ENCODE measurements at places on chromosomes 1 and 21.

DNA sequence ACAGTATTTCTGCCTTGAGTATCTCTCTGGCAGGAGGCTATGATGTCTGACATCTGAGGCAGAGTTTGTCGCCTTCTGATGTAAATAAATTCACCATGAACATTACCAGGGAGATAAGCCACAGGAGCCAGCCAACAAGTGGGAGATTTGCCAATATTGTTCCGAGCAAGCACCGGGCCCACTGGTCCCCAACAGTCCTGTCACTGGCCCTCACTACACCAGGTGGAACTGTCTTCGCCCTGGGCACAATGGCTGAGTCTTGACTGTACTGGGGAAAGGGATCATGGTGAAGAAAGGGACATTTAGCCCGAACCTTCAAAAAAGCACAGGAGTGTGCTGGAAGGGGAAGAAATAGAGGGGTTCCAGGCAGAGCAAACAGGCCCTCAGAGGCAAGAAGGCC lies 57.4 kb downstream of the HMGB4 start:
- H3K36me3 ChIP-seq, result no peaks in the 10 kb centered on the region
- no peaks in the 10 kb centered on the region for H3K4me1 ChIP-seq
- H3K27ac ChIP-seq, result no peak overlapping the region
- DNase-seq, result no peak
- no peak overlapping the region for H3K4me3 ChIP-seq

DNA sequence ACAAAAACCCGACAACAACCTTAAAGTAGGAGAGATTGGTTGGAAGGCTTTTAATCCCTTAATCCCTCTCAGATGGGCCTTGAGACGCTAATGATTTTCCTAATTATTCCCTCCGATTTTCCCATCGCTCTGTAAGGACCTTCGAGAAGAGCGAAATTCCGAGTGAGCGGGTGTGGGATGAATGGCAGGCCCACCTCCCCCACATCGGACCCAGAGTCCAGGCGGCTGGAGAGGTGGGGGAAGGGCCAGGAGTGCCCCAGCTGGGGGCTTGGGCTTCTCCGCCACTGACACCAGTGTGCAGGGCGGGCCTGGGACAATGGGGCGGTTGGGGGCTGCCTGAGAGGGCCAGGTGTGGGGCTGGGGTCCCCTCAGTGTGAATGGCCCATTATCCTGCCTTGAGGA lies 23.4 kb downstream of the RHBG start:
- peaks cover 2% of the 10 kb centered on the region for H3K36me3 ChIP-seq
- no peak for DNase-seq
- H3K4me3 ChIP-seq, result no peak overlapping the region
- peaks cover 2% of the 10 kb centered on the region for H3K4me1 ChIP-seq
- peaks cover 58% of the 10 kb centered on the region for H3K27me3 ChIP-seq
- no peak overlapping the region for H3K27ac ChIP-seq

GRCh38 chr1:28136922-28137613 lies 39.4 kb downstream of the PTAFR start:
- no peak for DNase-seq
- H3K27ac ChIP-seq, result peak overlapping the region; percentile 74
- H3K36me3 ChIP-seq, result no peaks in the 10 kb centered on the region

- H3K36me3 ChIP-seq, result no peaks in the 10 kb centered on the region
- H3K4me3 ChIP-seq, result no peak overlapping the region
- H3K4me1 ChIP-seq, result peaks cover 2% of the 10 kb centered on the region
- no peak for DNase-seq
- no peak overlapping the region for H3K27ac ChIP-seq
- H3K27me3 ChIP-seq, result peaks cover 64% of the 10 kb centered on the region
Measured at GRCh38 chr1:85315789-85316188, 39.4 kb upstream of the BCL10 start.

DNA sequence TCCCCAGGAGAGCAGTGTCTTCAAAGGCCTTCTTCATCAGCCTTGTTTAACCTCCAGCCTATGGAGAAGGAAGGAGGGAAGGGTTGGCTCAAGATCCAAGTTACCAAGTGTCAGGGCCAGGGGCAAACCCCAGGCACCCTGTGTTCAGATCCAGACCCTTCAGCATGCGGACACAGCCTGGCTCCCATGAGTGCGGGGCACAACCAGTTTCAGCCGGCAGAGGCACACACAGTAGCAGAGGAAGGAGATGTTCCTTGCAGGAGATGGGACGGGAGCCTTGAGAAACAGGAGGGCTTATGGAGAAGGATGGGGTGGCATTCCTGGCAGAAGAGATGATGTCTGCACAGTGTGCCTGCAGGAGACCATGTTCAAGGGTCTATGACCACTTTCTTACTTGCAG lies 161.7 kb upstream of the EDN2 start:
- H3K4me1 ChIP-seq, result peaks cover 27% of the 10 kb centered on the region
- no peak overlapping the region for H3K27ac ChIP-seq
- H3K27me3 ChIP-seq, result no peaks in the 10 kb centered on the region
- H3K36me3 ChIP-seq, result peaks cover 2% of the 10 kb centered on the region
- peak overlapping the region; percentile 25 for H3K4me3 ChIP-seq

DNA sequence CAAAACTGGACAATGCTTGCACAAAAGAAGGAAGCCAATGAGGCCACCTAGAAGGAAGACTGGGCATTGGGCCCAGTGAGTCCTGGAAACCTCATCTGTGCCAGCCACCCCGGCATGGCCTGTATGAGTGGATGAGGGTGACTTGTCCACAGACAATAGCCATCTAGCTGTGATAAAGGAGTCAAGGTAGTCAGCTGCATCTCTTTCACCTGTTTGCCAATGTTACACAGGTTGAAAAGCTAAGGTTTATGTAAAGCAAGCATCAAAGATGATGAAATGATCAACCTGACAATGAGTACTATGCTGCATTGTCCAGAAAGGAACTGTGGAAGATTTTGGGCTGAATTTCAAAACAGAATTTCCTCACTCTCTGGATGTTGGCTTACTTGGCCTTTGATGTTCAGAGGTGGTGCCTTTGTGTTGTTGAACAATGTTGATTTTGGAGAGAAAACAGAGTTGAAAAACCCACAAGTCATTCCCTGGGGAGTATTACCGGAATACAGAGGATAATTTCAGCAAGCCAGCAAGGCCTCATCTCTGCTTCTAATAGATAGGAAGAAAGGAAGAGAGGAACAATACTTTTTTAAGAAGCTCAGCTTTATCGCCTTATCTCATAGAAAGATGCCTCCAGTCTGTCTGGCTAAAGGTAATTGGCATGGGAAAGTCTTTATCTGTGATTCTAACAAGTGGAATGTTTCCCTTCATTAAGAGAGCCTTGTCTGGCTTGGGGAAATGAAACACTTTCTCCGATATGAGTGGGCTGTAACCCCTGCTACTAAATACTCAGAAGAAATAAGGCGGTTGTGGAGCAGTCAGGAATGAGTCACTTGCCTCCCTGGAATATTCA lies 11.4 kb upstream of the SELE start:
- no peak overlapping the region for H3K27ac ChIP-seq
- H3K4me1 ChIP-seq, result no peaks in the 10 kb centered on the region
- H3K4me3 ChIP-seq, result no peak overlapping the region
- no peaks in the 10 kb centered on the region for H3K36me3 ChIP-seq

DNA sequence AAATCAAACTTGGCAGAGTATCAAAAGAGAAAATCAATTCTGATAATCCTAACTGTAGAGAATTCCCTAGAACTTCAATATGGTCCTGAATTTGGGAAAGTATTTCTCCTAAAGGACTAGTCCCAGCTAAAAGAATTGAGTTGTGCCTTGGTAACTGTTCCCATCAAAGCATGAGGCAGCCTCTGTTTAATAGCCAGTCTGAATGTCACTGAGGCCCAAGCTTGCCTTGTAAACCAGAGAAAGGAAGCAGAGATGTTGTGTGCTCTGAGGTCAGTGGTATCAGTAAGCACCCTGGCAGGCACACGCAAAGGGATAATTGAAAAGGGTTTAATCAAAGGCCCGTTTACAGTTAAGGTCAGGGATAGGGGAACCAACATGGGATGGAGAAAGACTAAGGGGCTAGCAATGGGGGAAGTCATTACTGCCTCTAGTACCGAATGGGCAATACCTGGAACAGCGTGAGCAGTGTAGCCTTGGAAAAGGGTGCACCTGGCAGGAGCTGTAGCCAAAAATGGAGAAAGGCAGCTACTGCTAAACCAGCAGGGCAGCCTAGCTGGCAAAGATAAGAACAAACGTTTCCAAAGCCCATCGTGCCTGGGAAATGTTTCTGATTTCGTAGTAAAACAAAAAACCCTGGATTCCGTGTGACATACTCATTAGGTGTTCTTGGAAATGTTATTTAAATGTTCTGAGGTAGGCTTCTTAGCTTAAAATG lies 635.5 kb downstream of the PLPP3 start:
- H3K4me1 ChIP-seq, result no peaks in the 10 kb centered on the region
- no peak for DNase-seq
- no peaks in the 10 kb centered on the region for H3K36me3 ChIP-seq
- no peak overlapping the region for H3K27ac ChIP-seq
- no peak overlapping the region for H3K4me3 ChIP-seq

GRCh38 chr1:26027716-26028489 lies 6.3 kb downstream of the EXTL1 start:
- no peak overlapping the region for H3K27ac ChIP-seq
- no peak for DNase-seq
- H3K36me3 ChIP-seq, result no peaks in the 10 kb centered on the region
- H3K4me3 ChIP-seq, result no peak overlapping the region

GRCh38 chr1:9699361-9699760 lies 47.8 kb downstream of the PIK3CD start:
- H3K4me1 ChIP-seq, result peaks cover 46% of the 10 kb centered on the region
- no peaks in the 10 kb centered on the region for H3K27me3 ChIP-seq
- peak overlapping the region; percentile 75 for H3K27ac ChIP-seq
- no peak for DNase-seq
- peaks cover 9% of the 10 kb centered on the region for H3K36me3 ChIP-seq

DNA sequence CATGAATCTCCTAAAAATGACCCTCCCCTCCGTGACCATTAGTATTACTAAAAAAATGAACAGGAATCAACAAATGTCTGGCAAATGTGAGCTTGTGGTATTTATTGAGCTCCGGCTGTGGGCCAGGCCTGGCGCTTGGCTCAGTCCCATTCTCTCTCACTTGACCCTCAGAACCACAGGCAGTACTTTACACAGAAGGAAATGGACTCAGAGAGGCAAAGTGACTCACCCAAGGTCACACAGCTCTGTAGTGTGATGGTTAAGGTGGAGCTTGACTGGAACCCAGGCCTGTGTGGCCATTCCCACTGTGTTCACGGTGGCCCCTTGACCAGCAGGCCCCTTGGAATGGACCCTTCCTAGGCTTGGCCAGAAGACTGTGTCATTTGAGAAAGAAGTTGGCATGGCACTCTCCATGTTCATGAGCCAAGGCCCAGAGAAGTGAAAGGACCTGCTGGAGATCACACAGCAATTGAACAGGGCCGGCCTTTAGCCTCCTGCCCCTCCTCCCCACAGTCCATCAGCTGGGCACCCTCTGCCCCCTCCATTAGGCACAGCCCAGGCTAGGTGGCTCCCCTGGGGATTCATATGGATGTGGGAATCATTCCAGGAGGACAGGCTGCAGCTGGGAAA lies 32.1 kb downstream of the FAM151A start:
- H3K4me1 ChIP-seq, result peaks cover 5% of the 10 kb centered on the region
- H3K4me3 ChIP-seq, result no peak overlapping the region
- H3K36me3 ChIP-seq, result peaks cover 3% of the 10 kb centered on the region
- no peak overlapping the region for H3K27ac ChIP-seq
- H3K27me3 ChIP-seq, result no peaks in the 10 kb centered on the region

GRCh38 chr1:67559222-67559700 lies 125.7 kb upstream of the GADD45A start:
- no peak for DNase-seq
- H3K27ac ChIP-seq, result no peak overlapping the region
- peaks cover 4% of the 10 kb centered on the region for H3K36me3 ChIP-seq
- peaks cover 10% of the 10 kb centered on the region for H3K4me1 ChIP-seq

DNA sequence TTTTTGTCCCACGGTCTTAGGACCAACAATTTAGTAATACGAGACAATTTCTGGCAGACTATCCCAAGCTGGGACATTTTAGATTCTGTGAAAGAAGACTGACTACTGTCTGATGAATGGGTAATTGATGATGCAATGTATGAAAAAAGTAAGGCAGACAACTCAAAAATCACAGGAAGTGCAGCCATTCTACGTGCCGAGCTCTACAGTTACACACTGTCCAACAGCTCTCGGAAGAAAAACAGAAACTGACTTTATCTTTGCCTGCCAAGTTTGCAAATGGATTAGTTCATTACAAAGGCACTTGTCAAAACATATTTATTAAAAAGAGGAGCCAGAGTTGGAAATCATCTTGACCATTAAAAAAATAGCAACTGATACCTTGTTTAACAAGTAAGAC lies 31.3 kb downstream of the ZBTB8B start:
- H3K4me3 ChIP-seq, result no peak overlapping the region
- H3K36me3 ChIP-seq, result no peaks in the 10 kb centered on the region
- no peak for DNase-seq
- peaks cover 17% of the 10 kb centered on the region for H3K27me3 ChIP-seq
- peaks cover 2% of the 10 kb centered on the region for H3K4me1 ChIP-seq
- H3K27ac ChIP-seq, result no peak overlapping the region

GRCh38 chr1:16998589-16998988 lies 13.1 kb downstream of the ATP13A2 start:
- H3K4me1 ChIP-seq, result no peaks in the 10 kb centered on the region
- no peaks in the 10 kb centered on the region for H3K27me3 ChIP-seq
- peaks cover 10% of the 10 kb centered on the region for H3K36me3 ChIP-seq
- H3K4me3 ChIP-seq, result peak overlapping the region; percentile 31

DNA sequence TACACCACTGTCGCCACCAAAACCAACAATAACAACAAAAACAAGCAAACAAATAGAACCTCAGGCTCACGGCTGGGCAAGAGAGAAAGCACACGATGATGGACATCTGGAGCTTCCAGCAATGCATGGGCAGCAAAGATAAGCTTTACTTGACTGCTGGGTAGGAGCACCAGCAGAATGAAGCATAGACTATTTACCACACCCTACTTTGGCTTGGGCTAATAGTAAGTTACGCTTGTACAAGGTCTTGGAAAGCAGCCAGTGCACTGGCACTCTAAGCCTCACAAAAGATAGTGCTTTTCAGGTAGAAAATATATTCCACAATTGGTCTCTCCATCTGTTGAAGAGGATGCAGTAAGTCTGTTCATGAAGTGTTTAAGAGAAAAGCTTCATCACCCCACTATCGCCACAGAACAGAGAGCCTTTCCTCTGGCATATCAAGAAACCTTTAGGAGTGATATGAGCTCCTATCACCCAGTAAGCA lies 13.6 kb downstream of the ADIPOR1 start:
- H3K4me1 ChIP-seq, result peaks cover 4% of the 10 kb centered on the region
- no peak overlapping the region for H3K27ac ChIP-seq
- no peaks in the 10 kb centered on the region for H3K27me3 ChIP-seq
- DNase-seq, result no peak
- peaks cover 12% of the 10 kb centered on the region for H3K36me3 ChIP-seq
- no peak overlapping the region for H3K4me3 ChIP-seq

DNA sequence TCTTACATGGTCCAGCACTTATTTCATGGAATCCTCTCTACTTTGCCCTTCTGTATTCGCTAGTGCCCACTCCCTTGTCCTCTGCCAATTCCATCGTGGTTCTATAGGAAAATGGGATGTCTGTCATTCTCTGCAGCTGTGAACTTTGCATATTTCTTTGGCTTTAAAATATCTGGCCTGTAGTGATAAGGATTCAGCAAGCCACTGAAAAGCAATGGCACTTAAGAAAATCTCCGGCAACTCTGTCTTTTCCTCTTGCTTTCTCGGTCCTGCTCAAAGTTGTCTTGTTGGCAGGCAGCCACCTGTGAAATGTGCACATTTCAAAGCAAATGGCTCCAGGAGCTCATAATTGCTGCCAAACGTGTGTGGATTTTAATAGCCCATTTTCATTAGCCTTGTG lies 91.8 kb downstream of the CHD1L start:
- H3K4me3 ChIP-seq, result no peak overlapping the region
- peaks cover 2% of the 10 kb centered on the region for H3K36me3 ChIP-seq

Data from T-helper 17 cell (primary cell).